ENCODE measurements at places on chromosomes 5 and 9. TPM values are rescaled to one million over a fixed set of nuclear protein-coding genes. Genes with fewer than 3 reads are reported as not detected.

Gene POU5F2
- 2.2 TPM for total RNA-seq

Gene FBP2
- total RNA-seq = not detected

Gene PCDHGA12
- 12.0 TPM for total RNA-seq

Gene BSPRY
- not detected for total RNA-seq

Gene SURF4
- 336 TPM for total RNA-seq

Gene RXRA
- 28.4 TPM for total RNA-seq

Gene PBX3
- total RNA-seq = 18.6 TPM

Gene OR1J2
- 0.19 TPM for total RNA-seq

Gene STK10
- 44.7 TPM for total RNA-seq

Gene MLANA
- total RNA-seq = not detected

Gene CTXN3
- total RNA-seq = not detected

Gene FOXD4L5
- total RNA-seq = not detected

Gene NUTM2F
- total RNA-seq = not detected

Gene NR6A1
- 1.1 TPM for total RNA-seq

Gene UGT3A2
- not detected for total RNA-seq

Gene AK1
- 66.9 TPM for total RNA-seq

Gene FLT4
- 93.0 TPM for total RNA-seq

Gene GADD45G
- total RNA-seq = not detected

Gene CDC20B
- 0.19 TPM for total RNA-seq

Gene COMMD10
- 47.6 TPM for total RNA-seq

Gene ZDHHC11B
- total RNA-seq = not detected

Gene DOK3
- 3.3 TPM for total RNA-seq

Gene FGF18
- 0.10 TPM for total RNA-seq

Gene FBN2
- 5.9 TPM for total RNA-seq

Gene STPG3
- total RNA-seq = not detected

Gene PTGES2
- total RNA-seq = 71.5 TPM

Gene ATOSB
- 50.9 TPM for total RNA-seq

Gene PCDHB13
- 1.3 TPM for total RNA-seq

Gene C1QTNF2
- total RNA-seq = 0.10 TPM

Gene ARAP3
- 45.8 TPM for total RNA-seq

Gene PDZD2
- total RNA-seq = 3.9 TPM

Gene CORO2A
- 0.48 TPM for total RNA-seq

Gene PCDHB3
- 0.57 TPM for total RNA-seq

Gene SOHLH1
- total RNA-seq = not detected

Gene SLCO6A1
- total RNA-seq = not detected

Gene SHOC1
- total RNA-seq = not detected

Gene SLC27A6
- total RNA-seq = not detected

Gene KCNT1
- not detected for total RNA-seq

Gene NAA35
- 23.8 TPM for total RNA-seq

Gene TAF11L8
- total RNA-seq = not detected

Gene SMIM33
- not detected for total RNA-seq

Gene LRRC70
- total RNA-seq = 48.7 TPM

Gene NDUFS6
- total RNA-seq = 35.4 TPM

Gene HNRNPH1
- 529 TPM for total RNA-seq

Gene PLGRKT
- total RNA-seq = 17.9 TPM

Gene DDX4
- not detected for total RNA-seq
